Amygdala (tissue), 56 donors: ENCODE measurements at places on chromosomes 2 and 18.

GRCh38 chr2:88857951-88858411, 166.5 kb downstream of the RPIA start:
- DNase-seq, result no peak

- peak; percentile 28 for DNase-seq
These were observed 38.4 kb downstream of the PAX8 start for GRCh38 chr2:113240150-113240914.

GRCh38 chr2:190627448-190628412, 21.2 kb upstream of the NAB1 start:
- DNase-seq, result peak; percentile 22

- no peak for DNase-seq
These were observed 772.0 kb downstream of the CNTNAP5 start for GRCh38 chr2:124797049-124797448.

- no peak for DNase-seq
These were observed 291.0 kb upstream of the ACVR2A start for GRCh38 chr2:147553775-147554271.

GRCh38 chr2:66536997-66537396, 102.1 kb downstream of the MEIS1 start:
- no peak for DNase-seq

DNA sequence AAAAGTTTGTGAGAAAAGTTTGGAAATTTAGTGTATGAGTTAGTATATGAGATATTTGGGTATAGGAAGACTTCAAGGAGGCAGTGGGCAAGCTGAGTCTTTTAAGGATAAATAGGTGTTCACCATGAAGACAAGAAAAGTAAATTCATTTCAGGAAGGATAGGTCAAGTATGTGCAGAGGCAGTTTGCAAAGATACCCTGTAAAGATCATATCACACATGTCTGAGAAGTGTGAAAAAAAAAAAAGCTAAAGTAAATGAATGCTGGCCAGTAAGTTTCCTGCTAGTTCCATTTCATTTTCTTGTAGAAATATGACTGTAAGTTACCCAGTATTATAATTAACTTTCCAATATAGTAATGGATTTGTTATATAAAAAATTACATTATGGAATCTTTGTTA, 131.0 kb downstream of the PHLPP1 start:
- DNase-seq, result no peak

- no peak for DNase-seq
These were observed 1.1 kb downstream of the TRABD2A start for GRCh38 chr2:84879584-84880394.

- no peak for DNase-seq
These were observed 119.3 kb upstream of the SIX3 start for GRCh38 chr2:44822174-44822573.

GRCh38 chr2:11129598-11130449, 25.4 kb upstream of the SLC66A3 start:
- peak; percentile 29 for DNase-seq

- no peak for DNase-seq
These were observed 441.5 kb downstream of the ZNF516 start for GRCh38 chr18:76053551-76053950.

- DNase-seq, result no peak
These were observed 122.3 kb downstream of the PLCL1 start for GRCh38 chr2:197926673-197927072.

- DNase-seq, result no peak
These were observed 367.8 kb upstream of the ID2 start for GRCh38 chr2:8314063-8314462.

DNA sequence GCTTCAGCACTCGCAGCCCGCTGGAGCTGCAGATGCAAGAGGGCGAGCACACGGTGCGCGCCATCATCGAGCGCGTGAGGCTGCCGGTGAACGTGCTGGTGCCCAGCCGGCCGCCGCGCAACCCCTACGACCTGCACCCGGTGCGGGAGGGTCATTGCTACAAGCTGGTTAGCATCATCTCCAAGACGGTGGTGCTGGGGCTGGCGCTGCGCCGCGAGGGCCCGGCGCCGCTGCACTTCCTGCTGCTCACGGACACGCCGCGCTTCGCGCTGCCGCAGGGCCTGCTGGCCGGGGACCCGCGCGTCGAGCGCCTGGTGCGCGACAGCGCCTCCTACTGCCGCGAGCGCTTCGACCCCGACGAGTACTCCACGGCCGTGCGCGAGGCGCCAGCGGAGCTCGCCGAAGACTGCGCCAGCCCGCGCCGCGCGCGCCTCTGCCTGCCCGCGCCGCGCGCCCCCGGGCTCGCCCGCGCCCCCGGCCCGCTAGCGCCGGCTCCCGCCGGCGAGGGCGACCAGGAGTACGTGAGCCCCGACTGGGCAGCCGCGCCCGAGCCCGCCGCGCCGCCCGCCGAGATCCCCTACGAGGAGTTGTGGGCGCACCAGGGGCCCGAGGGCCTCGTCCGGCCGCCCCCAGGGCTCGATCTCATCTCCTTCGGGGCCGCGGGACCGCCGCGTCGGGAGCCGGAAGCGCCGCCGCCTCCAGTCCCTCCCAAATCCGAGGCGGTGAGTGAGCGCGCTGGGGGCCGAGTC, 11.8 kb downstream of the GAREM2 start:
- DNase-seq, result no peak

GRCh38 chr2:44997963-44998362, 11.3 kb downstream of the SIX2 start:
- no peak for DNase-seq

DNA sequence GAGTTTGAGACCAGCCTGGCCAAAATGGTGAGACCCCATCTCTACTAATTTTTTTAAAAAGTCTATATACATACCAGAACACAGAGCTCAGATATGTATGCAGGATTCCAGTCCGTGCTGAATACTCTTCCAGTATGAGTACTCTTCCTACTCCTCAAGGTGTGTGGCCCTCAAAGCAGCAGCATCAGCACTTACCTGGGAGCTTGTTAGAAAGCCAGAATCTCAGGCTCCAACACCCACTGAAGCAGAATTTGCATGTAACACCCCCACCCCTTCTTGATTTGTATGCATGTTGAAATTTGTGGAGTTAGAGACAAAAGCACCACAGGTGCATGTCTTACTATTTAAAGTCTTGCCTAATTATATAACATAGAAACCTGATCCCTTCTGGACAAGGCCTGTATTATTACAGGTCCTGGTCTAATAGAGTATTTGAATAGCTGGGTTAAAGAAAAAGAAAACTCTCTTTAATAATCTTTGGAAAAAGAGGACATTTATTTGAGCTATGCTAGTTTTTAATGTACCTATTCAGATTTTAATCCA, 50.3 kb upstream of the NFE2L2 start:
- DNase-seq, result no peak
